ENCODE measurements at places on chromosomes 7 and 10. TPM values are rescaled to one million over a fixed set of nuclear protein-coding genes. Genes with fewer than 3 reads are reported as not detected.

DNA sequence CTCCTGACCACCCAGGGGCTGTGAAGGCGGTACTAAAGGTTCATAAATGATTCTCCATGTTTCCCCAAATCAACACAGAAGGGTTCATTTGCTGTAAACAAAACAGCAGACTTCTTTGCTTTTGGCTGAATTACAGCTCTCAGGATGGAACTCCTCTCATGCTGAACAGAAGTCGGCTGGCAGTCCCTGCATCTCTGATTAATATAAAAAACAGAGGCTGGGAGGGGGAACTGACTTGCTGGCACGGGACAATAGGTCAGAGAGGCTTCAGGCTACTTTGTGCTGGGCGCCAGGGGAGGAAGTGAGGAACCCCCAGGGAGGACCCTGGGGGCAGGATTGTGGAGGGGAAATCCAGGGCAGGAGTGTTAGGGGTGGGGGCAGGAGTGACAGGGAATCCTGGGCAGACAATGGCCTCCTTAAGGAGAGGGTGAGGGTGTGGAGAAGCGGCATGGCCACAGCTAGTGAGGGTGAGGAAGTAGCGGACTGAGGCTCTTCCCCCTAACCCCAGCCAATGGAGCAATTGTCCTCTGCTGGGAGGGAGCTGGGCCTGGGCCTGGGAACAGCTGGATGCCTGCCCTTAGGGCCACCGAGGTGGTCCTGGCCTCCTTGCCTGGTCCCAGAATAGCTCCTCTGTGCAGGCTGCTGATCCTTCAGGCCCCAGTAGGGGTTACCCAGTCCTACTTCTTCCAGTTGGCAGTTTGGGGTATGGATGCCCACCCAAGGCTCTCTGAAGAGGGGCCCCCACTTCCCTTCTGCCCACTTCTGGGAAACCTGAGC is 9.2 kb upstream of the SFRP5 start:
- no peak overlapping the region for H3K4me3 ChIP-seq
- H3K27ac ChIP-seq, result no peak overlapping the region
- H3K4me1 ChIP-seq, result no peaks in the 10 kb centered on the region
- H3K36me3 ChIP-seq, result no peaks in the 10 kb centered on the region
- peaks cover 2% of the 10 kb centered on the region for H3K27me3 ChIP-seq

- no peaks in the 10 kb centered on the region for H3K36me3 ChIP-seq
- no peaks in the 10 kb centered on the region for H3K4me1 ChIP-seq
- no peak overlapping the region for H3K4me3 ChIP-seq
- no peak overlapping the region for H3K27ac ChIP-seq
- DNase-seq, result no peak
- no peaks in the 10 kb centered on the region for H3K27me3 ChIP-seq
Observed at GRCh38 chr7:96718107-96719003, 8.7 kb upstream of the SEM1 start.

- DNase-seq, result no peak
- no peaks in the 10 kb centered on the region for H3K27me3 ChIP-seq
Observed at GRCh38 chr10:130354976-130355795, 219.0 kb downstream of the GLRX3 start.

DNA sequence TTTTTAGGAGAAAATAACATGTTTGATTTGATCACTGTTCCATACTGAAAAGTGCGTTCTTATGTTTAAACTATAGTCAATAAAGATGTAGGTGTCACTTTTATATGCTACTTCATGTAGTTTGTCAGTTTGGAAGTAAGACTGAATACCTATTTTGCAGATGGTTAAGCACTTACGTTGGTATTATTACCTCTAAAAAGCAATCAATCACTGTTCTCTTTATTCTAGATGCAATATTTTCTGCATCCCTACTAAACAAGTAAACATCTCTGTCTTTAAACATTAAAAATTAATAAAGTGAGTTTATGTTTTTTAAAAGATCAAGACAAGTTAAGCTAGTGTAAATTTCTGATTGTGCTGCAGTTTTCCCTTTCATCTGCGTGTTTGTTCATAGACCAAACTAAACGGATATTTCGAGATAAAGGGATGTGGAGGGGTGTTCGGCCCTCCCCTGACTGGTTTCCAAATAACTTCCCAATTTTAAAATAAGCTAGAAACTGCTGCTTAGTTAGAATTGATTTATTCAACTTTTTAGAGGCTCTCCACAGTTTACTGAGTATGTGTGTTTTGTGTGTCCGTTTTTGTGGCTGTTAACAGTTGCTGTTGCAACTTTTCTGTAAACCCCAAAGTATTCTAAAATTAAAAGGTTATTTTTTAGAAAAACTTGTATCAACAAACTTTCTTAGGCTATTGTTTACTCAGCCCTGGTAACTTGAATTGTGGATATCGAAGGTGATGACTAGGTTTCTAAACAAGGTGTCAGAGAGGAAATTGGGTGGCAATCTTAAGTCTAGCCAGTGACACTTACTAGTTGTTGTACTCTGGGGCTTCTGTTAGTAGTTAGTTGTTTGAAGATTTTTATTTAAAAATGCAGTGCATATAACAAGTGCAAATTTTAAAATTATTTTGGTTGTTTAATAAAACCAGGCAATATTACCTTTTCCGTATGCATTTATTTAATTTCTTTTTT is 974 bp downstream of the KIF11 start:
- peak overlapping the region; percentile 87 for H3K27ac ChIP-seq
- no peaks in the 10 kb centered on the region for H3K27me3 ChIP-seq
- DNase-seq, result peak; percentile 39
- no peaks in the 10 kb centered on the region for H3K36me3 ChIP-seq

DNA sequence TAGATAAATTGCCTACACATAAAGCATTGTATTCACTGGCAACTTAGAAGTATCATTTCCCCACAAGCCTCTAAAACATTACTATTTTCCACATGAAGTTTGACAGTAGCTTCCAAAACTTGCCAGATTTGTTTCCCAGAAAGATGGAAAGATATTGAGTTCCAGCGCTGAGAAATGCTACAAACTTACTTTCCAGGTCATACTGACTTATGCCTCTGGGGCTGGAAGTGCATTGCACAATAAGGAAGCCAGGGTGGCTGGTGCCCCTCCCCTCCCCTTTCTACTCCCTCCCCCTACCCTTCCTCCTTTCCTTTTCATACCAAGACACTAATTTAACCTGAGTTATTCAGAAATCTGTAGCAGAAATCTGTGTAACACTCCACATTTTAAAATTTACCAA is 212.6 kb downstream of the WDR37 start:
- no peak overlapping the region for H3K4me3 ChIP-seq
- no peaks in the 10 kb centered on the region for H3K4me1 ChIP-seq
- no peak overlapping the region for H3K27ac ChIP-seq
- H3K27me3 ChIP-seq, result no peaks in the 10 kb centered on the region

- no peak overlapping the region for H3K4me3 ChIP-seq
- no peaks in the 10 kb centered on the region for H3K4me1 ChIP-seq
- H3K27ac ChIP-seq, result no peak overlapping the region
- H3K27me3 ChIP-seq, result no peaks in the 10 kb centered on the region
- H3K36me3 ChIP-seq, result no peaks in the 10 kb centered on the region
Observed at GRCh38 chr10:83673316-83673715, 466.0 kb upstream of the GHITM start.

- H3K27me3 ChIP-seq, result no peaks in the 10 kb centered on the region
- no peak overlapping the region for H3K4me3 ChIP-seq
Observed at GRCh38 chr7:77913977-77914607, 115.5 kb downstream of the PHTF2 start.

- no peaks in the 10 kb centered on the region for H3K27me3 ChIP-seq
- H3K36me3 ChIP-seq, result peaks cover 34% of the 10 kb centered on the region
- no peak overlapping the region for H3K4me3 ChIP-seq
- no peak overlapping the region for H3K27ac ChIP-seq
- no peak for DNase-seq
- no peaks in the 10 kb centered on the region for H3K4me1 ChIP-seq
Observed at GRCh38 chr7:1485156-1485555, 19.0 kb downstream of the INTS1 start.

GRCh38 chr10:119320981-119321380 is 113.6 kb downstream of the GRK5 start:
- no peak overlapping the region for H3K27ac ChIP-seq
- peak; percentile 30 for DNase-seq
- peaks cover 14% of the 10 kb centered on the region for H3K4me1 ChIP-seq
- no peaks in the 10 kb centered on the region for H3K36me3 ChIP-seq
- H3K27me3 ChIP-seq, result no peaks in the 10 kb centered on the region
- H3K4me3 ChIP-seq, result no peak overlapping the region

GRCh38 chr10:11009471-11010308 is 8.0 kb upstream of the CELF2 start:
- H3K27me3 ChIP-seq, result no peaks in the 10 kb centered on the region
- peak; percentile 63 for DNase-seq
- H3K4me3 ChIP-seq, result no peak overlapping the region
- no peaks in the 10 kb centered on the region for H3K4me1 ChIP-seq
- no peaks in the 10 kb centered on the region for H3K36me3 ChIP-seq

GRCh38 chr7:155306673-155307470 is 9.2 kb downstream of the INSIG1 start:
- H3K27me3 ChIP-seq, result no peaks in the 10 kb centered on the region
- H3K4me3 ChIP-seq, result no peak overlapping the region
- H3K4me1 ChIP-seq, result no peaks in the 10 kb centered on the region
- peak; percentile 65 for DNase-seq

DNA sequence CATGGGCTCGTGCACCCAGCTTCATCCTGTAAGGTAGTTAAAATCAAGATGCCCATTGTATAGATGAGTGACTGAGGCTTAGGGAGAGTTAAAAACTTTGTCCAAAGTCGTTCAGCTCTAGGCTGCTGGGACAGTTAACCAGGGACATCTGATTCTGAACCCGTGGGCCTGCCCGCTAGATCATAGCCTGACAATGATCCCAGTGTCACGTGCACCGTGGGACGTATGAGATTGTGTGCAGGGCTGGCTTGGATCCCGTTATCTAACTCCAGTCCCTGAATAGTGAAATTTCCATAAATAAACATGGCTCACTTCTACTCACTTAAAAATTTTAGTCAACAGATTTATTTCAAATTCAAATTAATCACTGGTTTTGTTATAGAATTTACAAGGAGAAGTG is 24.9 kb downstream of the C10orf120 start:
- no peak overlapping the region for H3K27ac ChIP-seq
- H3K36me3 ChIP-seq, result no peaks in the 10 kb centered on the region

- H3K4me3 ChIP-seq, result no peak overlapping the region
- H3K27ac ChIP-seq, result no peak overlapping the region
- no peaks in the 10 kb centered on the region for H3K4me1 ChIP-seq
- H3K36me3 ChIP-seq, result no peaks in the 10 kb centered on the region
- H3K27me3 ChIP-seq, result no peaks in the 10 kb centered on the region
Observed at GRCh38 chr10:31799181-31799580, 129.4 kb downstream of the ARHGAP12 start.

Gene SPAM1
- not detected for total RNA-seq

Gene SRGN
- total RNA-seq, result 344 TPM

Gene EFCAB10
- total RNA-seq, result not detected

Gene AFAP1L2
- total RNA-seq, result not detected

Gene MYO1G
- total RNA-seq, result 0.29 TPM

Gene NACAD
- 0.72 TPM for total RNA-seq

Gene CCNJ
- 5.6 TPM for total RNA-seq

Gene TFEC
- under 0.01 TPM for total RNA-seq

Data from osteoblast (primary cell).